Activated T-cell treated with anti-CD3 and anti-CD28 coated beads for 1 hour (primary cell): ENCODE measurements at places on chromosomes 16 and 17.

DNA sequence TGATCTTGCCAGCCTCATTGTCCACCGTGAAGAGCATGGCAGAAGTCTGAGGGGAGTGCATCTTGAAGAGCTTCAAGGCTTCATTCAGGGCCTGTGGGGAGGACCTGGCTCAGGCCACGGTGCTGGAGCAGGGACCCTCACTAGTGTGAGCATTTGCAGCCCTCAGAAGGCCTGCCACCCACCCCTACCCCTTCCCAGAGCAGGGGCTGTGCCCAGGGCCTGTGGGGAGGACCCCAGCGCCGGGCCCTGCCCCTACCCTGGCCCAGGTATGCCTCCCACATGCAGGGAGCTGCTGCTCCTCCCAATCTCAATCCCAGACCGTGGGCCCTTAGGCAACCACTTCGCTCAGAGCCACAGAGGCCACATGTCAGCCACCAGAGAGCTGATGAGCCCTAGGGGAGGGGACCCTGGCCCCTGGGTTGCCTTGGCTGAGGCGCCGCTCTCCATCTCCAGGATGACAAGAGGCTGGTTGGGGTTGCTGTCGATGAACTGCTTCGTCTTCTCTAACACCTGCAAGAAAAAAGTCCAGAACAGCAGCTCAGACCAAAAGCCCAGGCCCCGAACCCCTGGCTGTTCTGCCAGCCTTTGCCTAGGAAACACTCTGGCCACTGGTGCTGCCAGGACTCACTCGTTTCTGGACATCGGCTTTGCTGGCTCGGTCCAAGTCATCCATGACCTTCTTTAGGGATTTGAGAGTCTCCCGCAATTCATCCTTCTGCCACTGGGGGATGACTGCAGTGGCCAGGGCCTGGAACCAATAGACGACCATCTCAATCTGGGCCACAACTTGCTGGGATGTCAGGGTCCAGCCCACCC, 1.8 kb upstream of the EXOSC6 start:
- DNase-seq = no peak

GRCh38 chr16:70688246-70688742, 2.4 kb upstream of the MTSS2 start:
- no peak for DNase-seq

GRCh38 chr17:58153671-58154070, 5.5 kb downstream of the OR4D1 start:
- no peak for DNase-seq

GRCh38 chr17:77772461-77772897, 186.0 kb upstream of the TNRC6C start:
- DNase-seq = peak; percentile 48

- no peak for DNase-seq
Observed at GRCh38 chr17:41140360-41141131, at the start of gene KRTAP4-6. Gene KRTAP4-6 (minus strand): TSS chr17:41140544. CDS start chr17:41140487, 57 bp downstream.

- DNase-seq = no peak
Observed at GRCh38 chr16:12866981-12867551, 34.3 kb upstream of the SHISA9 start.

GRCh38 chr16:8900343-8900742, 18.2 kb downstream of the LITAFD start:
- no peak for DNase-seq

DNA sequence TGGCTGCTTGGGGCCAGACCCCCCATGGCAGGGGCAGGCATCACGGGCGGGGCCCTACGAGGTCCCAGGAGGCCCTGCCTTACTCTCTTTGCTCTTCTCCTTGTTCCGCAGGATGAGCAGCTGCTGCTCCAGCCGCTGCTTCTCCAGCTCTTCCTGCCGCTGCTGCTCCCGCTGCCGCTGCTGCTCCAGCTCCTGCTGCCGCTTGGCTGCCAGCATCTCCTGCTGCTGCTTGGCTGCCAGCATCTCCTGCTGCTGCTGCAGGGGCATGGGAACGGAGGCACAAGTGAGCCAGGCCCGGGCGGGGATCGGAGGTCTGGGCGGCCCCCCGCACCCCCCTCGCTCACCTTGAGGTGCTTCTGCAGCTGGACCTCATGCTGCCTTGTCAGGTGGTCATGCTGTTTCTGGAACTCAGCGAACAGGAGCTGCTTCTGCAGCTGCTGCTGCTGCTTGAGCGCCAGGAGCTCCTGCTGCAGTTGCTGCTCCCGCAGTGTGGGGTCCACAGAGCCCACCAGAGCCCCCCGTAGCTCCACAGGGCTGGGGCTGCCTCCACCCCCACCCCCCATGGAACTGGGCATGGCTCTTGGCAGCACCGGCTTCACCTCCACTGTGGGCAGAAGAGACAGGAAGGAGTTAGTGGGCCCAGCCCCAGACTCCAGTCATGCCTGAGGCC, 22.8 kb downstream of the G6PC3 start:
- DNase-seq = no peak

DNA sequence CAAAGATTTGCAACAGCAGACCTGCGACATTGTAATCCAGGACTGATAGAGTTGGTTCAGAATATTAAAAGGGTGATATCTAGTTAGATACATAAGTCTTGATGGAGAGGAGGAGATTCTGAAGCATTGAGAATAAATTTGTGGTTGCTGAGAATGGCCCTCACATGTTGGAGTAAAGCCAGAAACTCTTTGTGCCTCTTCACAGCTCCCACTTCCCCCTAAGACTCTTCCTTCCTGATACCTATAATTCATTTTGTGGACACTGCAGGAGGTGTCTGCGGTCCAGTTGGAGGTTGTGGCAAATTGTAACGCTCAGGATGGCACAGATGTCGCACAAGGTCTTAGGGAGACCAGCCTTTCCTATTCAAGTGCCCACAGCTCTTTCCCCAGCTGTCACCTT, 17.5 kb downstream of the WWOX start:
- DNase-seq = no peak

GRCh38 chr17:77842528-77843147, 115.9 kb upstream of the TNRC6C start:
- no peak for DNase-seq

DNA sequence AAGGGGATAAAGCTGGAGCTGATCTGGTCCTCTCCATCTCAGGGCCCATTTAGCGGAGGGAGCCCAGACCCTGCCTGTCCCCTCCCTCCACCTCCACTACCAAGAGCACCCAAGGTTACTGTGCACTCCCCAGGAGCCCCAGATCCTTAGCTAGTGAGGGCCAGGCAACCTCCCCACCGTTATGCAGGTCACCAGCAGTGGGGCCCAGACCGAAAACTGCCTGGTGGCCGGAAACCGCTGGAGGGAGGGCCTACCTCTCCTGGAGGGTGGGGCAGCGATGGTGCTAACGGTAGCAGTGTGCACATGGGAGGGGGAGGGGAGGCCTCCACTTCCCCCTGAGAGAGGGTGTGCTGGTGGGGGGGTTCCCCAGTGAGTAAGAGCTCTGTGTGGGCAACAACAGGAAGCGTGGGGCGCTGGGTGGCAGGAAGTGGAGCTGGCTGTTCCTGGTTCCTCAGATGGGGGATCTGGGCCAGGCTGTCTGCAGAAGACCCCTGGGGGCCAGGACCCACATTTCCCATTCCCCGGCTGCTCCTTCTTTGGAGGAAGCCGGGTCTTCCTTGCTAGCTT, 4.4 kb downstream of the FMNL1 start:
- peak; percentile 90 for DNase-seq

DNA sequence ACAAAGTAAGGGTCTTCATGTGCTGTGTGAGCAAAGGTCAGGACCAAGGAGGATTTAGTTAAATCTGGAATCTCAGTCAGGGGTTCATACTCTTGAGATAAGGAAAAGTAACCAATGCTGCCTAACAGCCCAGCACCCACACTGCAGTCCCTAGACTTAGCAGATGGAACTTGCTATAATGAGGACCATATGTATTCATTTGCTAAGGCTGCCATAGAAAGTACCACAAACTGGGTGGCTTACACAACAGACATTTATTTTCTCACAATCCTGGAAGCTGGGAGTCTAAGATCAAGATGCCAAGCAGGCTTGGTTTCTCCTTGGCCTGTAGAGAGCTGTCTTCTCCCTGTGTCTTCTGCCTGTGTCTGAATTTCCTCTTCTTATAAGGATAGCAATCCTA, 20.8 kb downstream of the ZP2 start:
- no peak for DNase-seq

DNA sequence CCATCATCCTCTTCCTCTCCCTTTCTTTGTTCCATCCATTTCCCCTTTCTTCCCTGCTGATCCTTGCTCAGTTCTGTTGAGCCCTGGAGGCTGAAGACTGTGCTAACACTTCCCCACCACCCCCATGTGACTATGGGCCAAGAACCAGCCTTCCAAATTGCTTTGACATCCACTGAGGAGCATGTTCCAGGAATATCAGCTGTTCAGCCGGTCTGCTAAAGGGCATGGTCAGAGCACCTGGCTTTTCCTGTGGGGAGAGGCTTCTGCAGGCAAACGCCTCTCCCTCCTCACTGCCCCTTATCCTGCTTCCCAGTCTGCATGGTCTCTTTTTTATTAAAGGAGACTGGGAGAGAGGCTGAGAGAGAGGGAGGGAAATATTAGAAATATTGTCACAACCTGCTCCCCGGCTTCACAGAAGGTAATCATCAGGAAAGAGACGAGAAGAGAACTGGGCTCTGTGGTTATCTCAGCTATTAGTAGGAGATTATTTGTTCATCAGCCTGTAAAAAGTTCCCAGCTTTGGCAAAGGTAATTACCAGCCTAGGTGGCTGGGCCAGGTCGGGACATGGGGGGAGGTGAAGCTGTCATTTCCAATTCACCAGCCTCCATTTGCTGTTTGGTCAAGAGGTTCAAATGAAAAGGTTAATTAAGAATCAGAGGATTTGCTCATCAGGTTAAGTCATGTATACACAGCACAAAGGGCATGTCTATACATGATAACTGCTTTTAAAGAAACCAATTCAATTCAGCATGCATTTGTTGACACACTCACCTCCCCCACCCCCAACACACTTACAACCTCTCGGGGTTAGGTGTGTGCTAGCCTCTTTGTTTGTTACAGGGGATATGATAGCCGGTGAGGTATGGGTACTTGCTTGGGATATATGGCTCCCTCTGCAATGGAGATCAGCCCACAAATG, 83.7 kb upstream of the CRHR1 start:
- DNase-seq = no peak

DNA sequence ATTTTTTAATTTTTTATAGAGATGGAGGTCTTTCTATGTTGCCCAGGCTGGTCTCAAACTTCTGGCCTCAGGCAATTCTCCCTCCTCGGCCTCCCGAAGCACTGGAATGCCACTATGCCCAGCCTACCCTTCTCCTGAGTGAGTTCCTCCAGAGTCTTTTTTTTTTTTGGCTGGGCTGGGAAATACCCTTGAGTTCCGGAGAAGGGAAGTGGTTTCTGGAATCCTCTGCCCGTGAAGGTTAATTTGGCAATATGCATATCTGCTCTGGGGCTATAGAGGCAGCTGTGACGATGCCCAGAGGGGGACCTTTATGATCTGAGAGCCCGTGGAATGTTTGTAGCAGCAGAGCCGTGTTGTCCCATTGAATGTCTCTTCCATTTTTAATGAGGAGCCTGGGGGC, 217.5 kb downstream of the RBFOX1 start:
- DNase-seq = no peak

DNA sequence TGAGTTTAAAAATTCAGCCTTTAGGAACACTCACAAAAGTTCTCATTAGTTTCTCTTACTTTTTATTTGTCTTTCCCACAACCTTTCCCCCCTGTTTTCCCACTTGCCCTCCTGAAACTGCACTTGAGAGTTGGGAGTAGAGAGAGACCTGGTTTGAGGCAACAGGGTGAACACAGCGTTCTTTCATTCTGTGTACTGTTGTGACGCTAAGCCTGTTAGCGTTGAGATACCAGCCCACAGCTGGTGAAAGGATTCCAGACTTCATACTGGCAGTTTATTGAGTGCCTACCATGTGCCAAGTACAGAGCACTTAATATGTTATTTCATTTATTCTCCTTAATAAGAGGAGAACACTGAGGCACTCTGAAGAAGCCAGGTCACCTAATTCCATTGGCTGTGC, 10.3 kb downstream of the TNRC6C start:
- no peak for DNase-seq

- no peak for DNase-seq
Observed at GRCh38 chr17:75356260-75356937, 49.1 kb downstream of the GRB2 start.

DNA sequence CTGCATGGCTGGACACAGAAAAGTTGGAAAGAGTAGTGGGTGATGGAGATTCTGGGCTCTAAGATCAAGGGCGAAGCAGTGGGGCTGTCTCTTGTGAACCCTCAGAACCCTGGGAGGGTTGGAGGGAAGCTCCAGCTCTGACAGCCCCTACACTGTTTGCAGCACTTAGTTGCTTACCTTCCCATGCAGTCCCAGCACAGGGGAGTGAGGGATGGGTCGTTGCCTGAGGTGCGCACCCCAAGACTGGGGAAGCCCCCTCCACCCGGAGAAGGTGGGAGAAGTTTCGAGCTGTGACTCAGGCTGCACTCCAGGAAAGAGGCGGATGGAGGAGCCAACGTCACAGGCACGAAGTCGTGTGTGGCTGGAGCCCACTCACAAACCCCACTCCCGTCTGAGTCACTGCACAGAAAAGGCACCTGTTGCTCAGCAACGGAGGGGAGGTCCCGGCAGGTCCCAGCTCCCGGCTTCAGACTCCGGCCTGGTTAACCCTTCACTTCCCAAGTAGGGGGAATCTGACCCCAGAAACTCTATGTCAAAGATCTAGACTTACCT, 60.1 kb downstream of the AIPL1 start:
- DNase-seq = no peak

DNA sequence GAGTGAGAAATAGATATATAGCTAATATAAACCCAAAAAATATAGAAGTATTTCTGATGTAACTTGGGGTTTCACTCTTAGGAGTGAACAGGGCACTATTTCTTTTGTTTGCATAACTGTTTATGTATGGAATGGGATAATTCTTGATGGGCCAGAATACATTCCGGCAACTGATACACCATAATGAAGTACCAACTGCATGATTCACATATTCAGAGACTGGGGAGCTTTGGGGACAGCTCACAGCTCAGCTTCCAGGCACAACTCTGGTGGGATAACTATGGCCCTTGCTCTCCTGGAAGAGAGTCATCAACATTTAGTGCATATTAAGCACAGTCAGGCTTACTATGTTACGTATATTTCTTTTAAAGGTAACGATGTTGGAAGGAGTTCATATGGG, 42.1 kb upstream of the ADCY7 start:
- no peak for DNase-seq

DNA sequence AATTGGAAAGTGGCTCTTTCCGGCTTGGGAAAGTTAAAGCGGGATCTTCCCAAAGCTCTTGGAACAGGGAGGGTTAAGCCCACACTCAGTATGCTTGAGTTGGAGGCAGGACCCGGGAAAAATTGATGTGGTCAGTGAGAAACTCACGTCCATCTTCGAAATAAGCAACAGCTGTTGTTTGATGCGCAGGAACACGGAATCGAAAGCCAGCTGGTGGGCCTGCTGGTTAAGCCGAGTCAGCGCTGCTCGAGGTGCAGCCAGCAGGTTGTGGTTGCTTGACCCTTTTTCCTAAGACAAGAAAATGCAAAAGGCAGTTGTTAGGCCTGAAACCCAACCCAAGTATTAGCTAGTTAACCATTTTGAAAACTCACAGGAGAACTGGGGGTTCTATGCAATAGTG, 49.4 kb downstream of the COG7 start:
- DNase-seq = no peak

GRCh38 chr17:82287868-82288801, 14.6 kb upstream of the CSNK1D start:
- DNase-seq = no peak
